Endothelial cell of umbilical vein (primary cell): ENCODE measurements at places on chromosomes 16 and 17. TPM values are rescaled to one million over a fixed set of nuclear protein-coding genes. Genes with fewer than 3 reads are reported as not detected.

DNA sequence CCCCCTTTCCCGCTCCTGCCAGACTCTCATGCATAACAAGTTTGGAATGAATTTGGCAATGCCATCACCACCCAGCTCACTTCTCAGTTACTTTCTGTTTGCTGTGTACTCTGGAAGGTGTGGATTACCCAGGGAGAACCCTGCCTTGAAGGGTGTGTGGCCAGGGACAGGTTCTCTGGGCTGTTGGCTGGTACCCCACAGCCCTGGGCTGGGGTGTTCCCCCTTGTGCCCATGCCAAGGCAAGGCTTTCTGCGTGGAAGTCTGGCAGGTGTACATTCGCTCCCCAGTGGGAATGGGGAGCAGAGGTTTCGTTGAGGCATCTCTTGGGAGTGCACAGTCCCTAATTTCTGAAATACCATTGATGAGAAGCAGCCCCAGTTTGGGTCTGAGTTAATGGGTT lies 187.7 kb downstream of the CCDC182 start:
- no peak for DNase-seq

DNA sequence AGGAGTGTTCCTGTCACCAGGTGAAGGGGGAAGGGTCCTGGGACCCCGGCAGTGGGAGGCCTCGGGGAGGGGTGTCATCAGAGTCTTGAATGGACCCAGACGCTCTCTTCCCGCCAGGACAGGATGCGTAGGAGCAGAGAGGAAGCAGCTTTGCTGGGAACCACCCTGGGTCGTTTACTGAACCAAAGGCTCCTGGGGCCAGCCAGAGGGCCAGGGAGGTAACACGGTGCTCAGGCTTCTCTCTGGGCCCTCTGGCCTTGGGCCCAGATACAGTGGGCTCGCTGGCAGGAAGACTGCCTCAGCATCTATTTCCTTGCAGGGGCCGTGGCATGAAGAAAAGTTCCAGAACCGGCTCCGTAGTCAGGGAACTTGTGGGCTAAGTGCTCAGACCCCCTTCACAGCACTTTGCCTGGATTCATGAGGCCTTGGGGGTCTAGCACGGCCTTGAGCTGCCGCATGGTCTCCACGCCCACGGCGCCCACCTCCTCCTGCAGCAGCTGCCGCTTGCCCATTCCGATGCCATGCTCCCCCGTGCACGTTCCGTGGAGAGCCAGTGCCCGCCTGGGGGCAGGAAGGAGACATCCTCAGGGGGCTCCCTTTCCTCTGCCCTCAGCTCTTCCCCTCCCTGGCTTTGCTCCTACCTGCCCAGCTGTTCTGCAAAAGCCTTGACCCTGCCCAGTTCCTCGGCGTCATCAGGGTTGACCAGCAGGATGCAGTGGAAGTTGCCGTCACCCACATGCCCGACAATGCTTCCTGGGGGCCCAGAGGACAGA lies 4.4 kb downstream of the LDHD start:
- peak; percentile 41 for DNase-seq

DNA sequence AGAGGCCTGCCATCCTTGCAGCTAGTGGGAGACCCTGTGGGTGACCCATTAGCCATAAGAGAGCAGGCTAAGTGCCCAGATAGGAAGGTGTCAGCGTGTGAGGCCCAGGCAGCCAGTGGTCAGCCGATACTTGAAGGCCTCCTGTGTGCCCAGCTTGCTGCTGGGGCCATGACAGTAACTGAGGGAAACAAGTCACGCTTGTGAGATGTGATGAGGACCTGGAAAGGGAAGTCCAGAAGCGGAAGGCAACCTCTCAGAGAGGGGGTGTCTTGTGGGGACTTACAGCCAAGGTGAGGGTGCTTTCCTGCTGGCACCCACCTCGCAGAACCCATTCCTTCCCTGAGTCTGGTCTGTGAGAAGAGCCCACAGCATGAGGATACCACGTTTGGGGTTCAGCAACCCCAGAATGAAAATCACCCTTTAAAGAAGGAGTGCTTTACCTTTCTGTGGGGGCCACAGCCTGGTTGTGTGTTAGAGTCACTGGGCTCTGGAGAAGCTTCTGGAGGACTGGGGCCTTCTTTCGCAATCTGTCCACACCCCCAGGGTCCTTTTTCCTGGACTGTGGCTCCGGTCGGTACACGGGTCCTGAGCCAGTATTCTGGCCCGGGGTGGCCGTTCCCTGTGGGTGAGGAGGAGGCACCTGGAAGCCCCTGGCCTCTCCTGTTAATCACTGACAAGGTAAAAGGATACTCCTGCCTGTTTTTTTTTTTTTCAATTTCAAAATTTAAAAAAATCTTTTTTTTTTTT lies 53.9 kb downstream of the PLCG2 start:
- DNase-seq = no peak

DNA sequence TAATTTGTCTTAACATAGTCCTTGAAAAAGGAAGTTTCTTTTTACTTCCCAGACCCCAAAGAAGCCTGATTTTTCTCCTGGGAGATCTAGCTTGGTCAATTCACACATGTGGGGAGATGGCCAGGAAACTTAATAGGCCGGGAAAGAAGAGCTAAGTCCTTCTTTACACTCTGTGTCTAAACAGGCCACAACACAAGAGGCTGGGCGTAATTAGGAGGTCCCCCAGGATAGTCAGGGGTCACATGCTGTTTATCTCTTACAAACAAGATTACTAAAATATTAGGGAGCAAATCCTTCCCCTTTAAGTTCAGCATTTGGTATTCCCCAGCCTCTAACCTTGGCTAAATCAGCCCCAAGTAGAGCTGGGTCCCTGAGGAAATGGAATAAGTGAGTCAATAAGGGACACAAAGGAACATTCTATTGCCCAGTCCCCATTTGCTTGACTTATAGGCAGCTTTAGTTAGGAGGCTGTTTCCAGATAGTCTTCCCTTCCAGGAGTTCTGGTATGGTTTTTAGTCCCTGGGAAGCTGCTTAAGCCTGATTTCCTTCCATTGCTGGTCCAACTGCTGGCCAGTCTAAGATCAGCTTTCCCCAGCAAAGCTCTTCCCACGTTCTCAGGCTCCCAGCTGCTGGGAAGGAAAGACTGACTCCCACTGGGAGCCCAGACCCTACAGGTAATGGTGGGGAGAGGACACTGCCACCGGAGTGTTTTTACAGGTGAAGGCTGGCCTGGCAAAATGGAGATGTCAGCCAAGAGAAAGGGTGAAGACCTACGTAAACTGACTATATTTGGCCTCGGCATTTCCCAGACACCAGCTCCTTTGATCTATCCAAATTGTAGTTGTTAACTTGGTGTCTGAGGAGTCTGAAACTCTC lies 14.1 kb upstream of the HOXB9 start:
- DNase-seq = no peak

- DNase-seq = no peak
Measured at GRCh38 chr16:14560523-14560922, 69.5 kb downstream of the PARN start.

DNA sequence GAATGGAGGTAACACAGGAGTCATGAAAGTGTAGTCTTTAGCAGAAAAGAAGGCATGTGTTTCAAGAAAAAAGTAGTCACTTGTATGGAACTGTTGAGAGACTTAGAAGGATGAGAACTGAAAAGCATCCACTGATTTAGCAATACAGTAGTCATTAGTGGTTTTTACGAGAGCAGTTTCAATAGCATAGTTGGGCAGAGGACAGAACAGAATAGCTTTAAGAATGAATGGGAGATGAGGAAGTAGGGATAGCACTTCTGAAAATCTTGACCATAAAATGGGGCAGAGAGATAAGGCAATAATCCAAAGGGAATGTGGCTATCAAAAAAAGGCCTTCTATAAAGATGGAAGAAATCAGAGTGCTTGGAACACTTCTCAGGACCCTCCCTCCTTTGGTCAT lies 64.8 kb upstream of the C17orf78 start:
- no peak for DNase-seq

DNA sequence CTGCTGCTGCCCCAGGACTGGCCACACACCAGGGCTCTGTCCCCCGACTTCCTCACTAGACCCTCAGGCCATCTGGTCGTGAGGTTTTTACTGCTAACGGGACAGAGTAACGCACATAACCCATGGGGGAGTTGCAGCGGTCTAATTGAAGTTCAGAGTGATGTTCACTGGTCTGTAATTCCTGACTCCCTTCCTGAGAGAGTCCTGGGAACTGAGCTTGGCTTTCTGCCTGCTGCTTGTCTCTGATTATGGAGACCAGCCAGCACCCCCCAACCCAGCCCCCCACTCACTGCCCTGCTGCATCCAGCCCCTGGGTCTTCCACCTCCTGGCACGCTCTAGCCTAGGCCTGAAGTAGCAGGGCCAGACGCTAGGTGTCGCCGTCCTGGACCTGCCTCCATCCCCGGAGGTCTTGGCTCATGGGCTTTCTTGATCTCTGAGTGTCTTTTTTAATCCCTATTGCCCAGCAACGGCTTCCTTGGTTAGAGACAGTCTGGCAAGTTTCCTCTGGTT lies 192.9 kb downstream of the CCDC182 start:
- no peak for DNase-seq

GRCh38 chr17:6408735-6409134 lies 26.2 kb downstream of the AIPL1 start:
- DNase-seq = no peak

GRCh38 chr16:20899071-20899470 lies 1.1 kb downstream of the DCUN1D3 start:
- DNase-seq = peak; percentile 45

GRCh38 chr17:74742153-74742515 lies 5.1 kb downstream of the RAB37 start:
- DNase-seq = peak; percentile 37

DNA sequence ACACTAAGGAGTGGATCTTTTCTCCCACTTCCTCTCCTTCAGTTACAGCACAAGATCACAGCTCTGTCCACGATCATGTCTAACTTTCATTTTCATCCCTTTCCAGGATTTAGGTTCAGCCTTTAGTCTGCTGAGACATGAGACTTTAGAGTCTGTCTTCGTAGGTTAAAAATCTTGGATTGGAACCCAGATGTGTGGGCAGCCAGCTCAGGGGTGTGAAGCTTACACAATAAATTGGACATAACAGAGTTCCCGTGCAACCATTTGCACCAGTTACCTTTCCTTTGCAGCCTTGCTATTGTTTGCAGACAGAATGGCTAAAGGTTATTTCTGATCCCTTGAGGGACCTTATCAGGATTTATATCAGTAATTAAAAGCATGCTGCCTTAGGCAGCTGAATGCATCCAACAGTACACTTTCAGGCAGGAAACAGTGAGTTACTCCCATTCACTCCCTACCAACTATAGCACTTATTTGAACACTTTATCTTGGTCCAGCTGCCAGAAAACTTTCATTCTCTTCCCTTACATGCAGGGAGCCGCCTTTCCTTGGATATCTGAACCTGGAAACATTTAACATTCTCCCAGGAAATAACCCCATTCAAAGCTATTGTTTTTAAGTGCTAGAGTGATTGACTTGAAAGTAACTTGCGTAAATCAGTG lies 87.3 kb downstream of the TMEM100 start:
- peak; percentile 42 for DNase-seq

DNA sequence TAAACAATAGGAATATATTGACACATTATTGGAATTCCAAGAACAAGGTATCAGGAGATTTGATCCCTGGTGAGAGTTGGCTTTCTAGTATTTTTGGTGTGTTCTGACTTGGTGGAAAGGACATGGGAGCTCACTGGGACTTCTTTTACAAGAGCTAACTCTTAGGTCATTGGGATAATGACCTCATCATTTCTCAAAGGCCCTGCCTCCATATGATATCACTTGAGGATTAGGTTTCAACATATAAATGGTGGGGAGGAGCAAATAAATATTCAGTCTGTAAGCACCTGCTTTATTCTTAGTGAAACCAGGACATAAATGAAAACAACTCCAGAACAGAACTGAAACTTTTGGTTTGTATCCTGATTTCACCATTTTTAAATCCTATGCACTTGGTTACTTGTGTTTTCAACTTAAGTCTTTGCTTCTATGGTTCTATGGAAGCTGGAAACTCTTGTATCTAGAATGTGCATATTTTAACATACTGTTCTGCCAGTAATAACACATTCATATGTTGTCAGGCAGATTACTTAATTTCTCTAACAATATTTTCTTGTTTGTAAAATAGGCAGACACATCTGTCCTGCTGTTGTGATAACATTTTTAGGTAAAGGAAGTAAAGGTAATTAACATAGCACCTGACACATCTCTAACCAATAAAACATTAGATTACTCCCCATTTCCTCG lies 1527.7 kb upstream of the CDH8 start:
- DNase-seq = no peak

DNA sequence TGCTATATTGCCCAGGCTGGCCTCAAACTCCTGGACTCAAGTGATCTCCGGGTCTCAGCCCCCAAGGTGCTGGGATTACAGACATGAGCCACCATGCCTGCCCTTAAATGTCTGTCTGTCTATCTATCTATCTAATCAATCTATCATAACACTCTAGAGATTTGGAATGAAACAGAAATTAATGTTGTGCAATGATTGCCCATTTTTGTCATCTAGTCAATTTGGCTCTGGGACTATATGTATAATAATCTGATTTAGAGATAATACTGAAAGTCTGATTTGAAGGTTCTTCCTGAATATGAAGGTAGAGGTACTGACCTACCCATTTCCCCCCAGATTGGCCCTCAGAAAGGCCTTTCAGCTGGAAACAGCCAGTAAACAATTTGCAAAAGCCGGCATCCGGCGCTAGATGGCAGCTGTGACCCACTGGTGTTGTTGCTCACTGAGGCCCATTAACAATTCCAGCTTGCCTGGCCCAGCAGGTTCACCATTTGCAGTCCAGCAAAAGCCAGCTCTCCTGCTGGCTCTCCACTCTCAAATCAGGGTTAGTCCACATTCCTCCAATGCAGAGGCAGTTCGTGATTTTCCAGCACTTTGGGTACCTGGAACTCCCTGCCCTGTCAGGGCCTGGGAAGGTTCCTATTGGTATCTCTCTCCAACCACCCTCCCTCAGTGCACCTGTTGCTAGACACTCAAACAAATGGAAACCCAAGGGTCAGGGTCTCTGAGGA lies 22.9 kb upstream of the C16orf87 start:
- DNase-seq = peak; percentile 71

- no peak for DNase-seq
Measured at GRCh38 chr17:20983359-20983637, 59.5 kb downstream of the USP22 start.

DNA sequence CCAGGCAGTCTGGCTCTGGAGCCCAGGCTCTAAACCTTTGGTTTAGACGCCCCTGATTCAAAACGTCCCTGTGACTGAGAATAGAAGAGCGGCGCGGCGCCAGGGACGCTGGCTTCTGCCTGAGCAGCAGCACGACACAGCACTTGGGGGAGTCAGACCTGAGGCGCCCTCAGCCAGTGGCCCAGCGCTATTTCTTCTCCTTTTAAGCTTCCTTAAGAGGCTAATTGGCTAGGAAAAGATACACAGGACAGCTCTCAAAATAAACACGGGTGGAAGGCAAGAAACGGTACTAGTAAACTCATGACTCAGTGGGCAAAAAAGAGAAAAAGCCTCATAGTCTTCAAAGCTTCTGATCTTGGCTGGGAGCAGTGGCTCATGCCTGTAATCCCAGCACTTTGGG lies 34.9 kb downstream of the GTF3C1 start:
- DNase-seq = no peak

GRCh38 chr17:64022611-64023063 lies 2.2 kb upstream of the ICAM2 start:
- peak; percentile 35 for DNase-seq

NPB gene
- 0.33 and 0.81 TPM in 2 replicates for polyA plus RNA-seq

HS3ST3B1 gene
- not detected in 2 replicates for polyA plus RNA-seq

RPH3AL gene
- 4.1 and 5.6 TPM in 2 replicates for polyA plus RNA-seq

SOX15 gene
- 0.19 and 0.26 TPM in 2 replicates for polyA plus RNA-seq

MGAT5B gene
- polyA plus RNA-seq = 1.7 and 1.9 TPM in 2 replicates

RAB37 gene
- polyA plus RNA-seq = 0.10 and 0.11 TPM in 2 replicates

SCARF1 gene
- 52.8 and 57.8 TPM in 2 replicates for polyA plus RNA-seq

NPIPA5 gene
- polyA plus RNA-seq = 19.6 and 25.6 TPM in 2 replicates

TEKT5 gene
- polyA plus RNA-seq = 0.16 TPM in 1 of 2 replicates, not detected in the other

PIK3R5 gene
- polyA plus RNA-seq = not detected in 2 replicates

DNAH2 gene
- 0.06 and 0.10 TPM in 2 replicates for polyA plus RNA-seq

CD300A gene
- not detected in 2 replicates for polyA plus RNA-seq

SHISA9 gene
- polyA plus RNA-seq = not detected in 2 replicates

KRTAP9-4 gene
- polyA plus RNA-seq = not detected in 2 replicates

SPHK1 gene
- 97.4 and 97.8 TPM in 2 replicates for polyA plus RNA-seq

TMEM220 gene
- 2.1 and 3.6 TPM in 2 replicates for polyA plus RNA-seq
